ENCODE measurements at places on chromosomes 7 and 10. TPM values are rescaled to one million over a fixed set of nuclear protein-coding genes. Genes with fewer than 3 reads are reported as not detected.

- DNase-seq, result no peak
Measured at GRCh38 chr10:120253131-120253530, 203.9 kb upstream of the PLPP4 start.

DNA sequence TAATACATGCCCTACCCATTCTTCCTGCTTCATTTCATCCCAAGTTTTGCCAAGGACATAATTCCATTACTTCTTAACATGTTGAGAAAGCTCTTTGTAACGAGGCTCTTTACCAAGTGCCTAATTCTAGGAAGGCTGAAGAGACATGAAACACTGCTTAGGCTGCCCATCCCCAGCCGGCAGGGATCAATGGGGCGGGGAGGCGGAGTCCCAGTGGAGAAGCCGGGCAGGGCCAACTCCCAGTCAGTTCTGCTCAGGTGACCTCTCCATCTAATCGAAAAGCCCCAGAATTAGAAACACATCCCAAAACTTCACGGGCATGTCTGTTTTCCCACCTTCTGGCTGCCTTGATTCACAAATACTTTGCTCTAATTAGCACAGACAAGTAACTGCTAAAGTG, 89.5 kb upstream of the LYZL1 start:
- DNase-seq, result no peak

DNA sequence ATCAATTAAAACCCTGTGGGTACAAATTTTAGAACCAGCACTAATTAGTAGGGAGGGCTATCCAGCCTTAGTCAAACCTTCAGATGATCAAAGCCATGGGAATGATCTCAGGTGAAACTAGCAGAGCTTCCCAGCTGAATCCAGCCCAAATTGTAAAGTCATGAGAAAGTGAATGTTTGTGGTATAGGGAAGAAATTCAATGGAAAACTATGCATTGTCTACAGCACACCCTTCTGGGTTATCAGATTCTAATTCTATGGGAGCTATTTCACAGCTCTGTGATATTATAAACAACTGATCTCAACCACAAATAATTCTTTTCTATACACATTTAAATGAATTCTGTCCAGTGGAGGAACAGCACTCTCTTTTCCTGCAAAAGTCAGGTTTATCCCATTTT, 24.6 kb upstream of the BMPER start:
- no peak for DNase-seq

- no peak for DNase-seq
Measured at GRCh38 chr10:124090601-124091209, 2.7 kb downstream of the CHST15 start.

DNA sequence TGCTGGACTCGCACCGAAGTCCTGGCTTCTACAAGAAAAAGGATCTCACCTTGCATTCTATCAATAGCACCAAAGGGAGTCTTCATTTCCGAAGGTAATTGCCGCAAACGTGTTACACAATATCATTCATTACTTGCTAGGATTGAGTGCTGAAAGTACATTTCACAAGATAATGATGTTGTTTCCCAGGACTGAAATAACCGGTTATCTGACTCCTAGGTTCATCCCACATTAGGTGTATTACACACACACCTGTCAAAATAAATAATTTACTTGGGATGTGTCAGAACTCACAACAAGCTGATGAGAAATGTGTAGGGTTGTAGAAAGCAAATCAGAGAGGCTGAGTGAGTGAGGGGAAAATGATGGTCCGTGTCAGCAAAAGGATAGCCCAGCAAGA, 219.4 kb upstream of the RHOBTB1 start:
- DNase-seq, result no peak

GRCh38 chr7:104627516-104627915, 299.1 kb downstream of the LHFPL3 start:
- DNase-seq, result no peak

The MALRD1 gene
- not detected for total RNA-seq

DNA sequence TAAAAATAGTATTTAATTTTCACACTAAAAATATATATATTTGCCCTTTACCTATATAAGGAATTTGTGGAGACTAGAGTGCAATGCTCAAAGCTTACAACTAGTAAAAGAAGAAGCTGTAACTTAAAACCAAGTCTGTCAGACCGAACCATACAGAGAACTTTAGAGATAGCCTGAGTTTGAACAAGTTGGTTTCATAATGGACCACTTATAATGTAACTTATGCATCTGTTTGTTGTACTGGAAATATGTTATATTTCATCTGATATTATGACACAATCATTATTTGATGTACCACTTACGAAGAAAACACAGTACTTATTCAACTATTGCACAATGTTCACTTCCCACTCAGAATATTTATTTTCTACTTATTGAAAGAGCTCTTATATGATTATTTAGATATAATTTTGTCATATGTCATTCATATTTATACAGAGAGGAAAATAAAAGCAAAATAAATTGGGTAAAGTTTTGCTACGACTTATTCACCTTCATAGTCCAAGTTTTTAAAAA, 462.8 kb downstream of the ATRNL1 start:
- no peak for DNase-seq

DNA sequence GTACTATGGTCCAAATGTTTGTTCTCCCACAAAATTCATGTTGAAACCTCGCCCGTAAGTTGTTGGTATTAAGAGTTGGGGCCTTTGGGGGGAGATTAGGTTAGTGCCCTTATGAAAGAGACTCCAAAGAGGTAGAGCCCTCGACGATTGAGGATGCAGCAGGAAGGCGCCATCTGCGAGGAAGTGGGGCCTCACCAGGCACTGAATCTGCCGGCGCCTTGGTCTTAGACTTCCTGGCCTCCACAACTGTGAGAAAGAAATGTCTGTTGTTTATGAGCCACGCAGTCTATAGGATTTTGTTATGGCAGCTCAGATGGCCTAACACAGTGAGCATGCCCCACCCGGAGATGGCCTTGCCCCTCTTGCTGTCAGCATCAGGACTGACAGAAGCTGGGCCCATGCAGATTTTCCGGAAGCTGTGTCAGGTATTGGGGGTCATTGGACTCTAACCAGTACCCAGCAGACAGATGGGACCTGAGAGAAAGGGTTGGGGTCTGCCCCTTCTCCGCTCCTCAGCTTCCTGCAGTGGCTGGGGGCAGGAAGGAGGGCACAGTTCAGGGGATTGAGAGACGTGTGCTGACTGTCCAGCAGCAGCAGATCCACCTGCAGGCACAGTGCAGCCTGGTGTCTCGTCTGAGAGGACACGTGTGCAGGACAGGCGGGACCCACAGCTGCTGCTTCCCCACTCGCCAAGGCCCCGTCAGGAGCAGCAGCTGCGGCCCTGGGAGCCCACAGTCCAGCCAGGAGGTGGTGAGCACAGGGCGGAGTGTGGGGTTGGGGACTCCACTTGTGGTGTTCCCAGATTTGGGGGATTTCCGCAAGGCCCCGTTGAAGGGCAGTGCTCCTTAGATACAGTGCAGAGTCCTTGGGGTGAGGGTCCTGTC, 47.8 kb downstream of the MGMT start:
- DNase-seq, result no peak

DNA sequence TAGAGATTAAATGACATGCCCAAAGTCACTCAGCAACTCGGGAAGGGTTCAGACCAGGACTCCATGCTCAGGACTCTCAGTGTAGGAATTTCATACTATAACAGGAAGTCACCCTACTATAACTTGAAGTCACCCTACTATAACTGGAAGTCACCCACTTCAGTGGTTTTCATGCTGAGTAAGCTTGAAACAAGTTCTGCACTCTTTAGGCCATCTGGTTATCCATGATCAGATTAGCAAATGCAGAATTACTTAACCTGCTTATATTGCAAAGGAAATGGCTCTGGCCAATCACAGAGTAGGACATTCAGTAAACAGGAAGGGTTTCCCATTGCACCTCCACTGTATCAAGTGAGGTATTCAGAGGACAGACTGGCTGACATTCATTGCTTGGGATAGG, 1240.4 kb downstream of the GATA3 start:
- DNase-seq, result no peak

DNA sequence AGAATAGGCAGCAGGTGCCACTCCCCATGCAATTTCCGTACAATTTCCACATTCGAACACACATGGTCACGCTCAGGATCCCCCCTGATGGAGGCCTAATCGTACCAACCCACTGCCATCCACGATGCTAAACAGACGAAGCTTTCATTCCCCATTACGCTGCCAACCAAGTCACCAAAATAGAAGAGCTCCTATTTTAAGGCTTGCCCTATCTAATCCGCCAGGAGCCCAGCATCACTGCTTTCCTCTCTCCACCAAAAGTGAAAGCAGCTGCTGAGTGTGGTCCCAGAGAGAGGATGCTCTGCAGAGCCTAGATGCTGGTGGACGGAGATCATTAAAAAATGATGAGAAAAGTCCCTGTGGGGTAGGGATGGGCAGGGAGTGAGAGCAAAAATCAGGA, 43.3 kb downstream of the HSPA12A start:
- no peak for DNase-seq

DNA sequence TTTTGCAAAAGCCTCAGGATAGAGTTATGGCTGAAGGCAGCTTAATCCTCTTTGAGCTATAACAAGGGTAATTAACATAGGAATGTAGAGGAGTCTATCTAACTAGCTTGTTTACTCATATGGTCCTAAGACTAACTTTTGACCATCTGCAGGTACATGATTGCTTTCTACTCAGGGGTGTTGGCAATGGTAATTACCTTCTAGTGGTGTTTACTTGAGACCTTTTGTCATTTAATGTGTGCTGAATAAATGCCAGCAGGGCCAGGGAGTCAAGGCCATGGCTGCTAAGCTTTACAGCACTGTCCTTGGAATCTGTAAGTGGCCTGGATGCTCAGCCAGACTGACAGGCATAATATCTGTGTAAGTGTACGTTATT, 1325.0 kb downstream of the XPNPEP1 start:
- no peak for DNase-seq

DNA sequence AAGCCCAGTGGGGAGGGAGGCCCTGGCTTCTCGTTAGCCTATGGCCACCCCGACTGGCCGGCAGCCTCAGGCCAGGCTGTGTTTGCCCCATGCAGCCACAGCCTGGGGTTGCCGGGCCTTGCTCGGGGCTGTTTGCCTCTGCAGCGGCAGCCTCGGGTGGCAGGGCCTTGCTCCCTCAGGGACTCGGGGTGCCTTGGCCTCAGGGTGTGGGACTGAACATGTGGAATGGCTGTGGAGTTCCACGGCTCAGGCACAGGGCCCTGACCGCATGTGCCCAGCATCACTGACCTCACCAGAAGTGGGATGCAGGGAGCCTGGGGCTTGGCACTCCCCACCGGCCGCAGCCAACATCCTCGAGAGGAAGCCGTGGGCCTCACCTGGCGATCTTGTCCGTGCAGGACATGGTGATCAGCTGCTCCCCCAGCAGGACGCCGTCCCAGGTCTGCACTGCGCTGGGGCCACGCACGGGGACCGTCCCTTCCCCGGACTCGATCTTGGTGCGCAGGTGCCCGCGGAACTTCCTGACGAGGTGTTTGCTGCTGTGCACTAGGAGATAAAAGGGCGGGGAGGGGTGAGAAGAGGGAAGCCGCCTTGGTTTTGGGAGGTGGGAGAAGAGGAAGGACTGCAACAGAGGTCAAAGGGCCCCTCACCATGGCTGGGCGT, 160.5 kb downstream of the WDR37 start:
- DNase-seq, result no peak
